ENCODE measurements at places on chromosomes 7 and 10.

DNA sequence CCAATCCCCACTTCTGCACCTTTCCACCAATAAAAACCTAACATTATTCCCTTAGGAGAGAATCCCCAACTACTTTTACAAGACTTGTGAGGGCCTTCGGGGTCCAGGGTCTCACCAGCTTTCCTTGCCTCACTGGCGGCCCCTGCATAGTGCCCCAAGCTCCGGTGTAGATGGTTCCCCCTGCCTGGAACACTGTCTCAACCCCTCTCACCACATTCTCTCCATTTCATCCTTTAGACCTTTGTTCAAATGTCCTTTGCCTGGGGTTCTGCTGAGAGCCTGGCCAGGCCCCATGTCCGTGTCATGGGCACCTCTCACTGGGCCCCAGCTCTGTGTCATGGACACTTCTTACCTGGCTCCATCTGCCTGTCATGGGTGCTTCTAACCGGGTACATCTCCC lies 64.5 kb upstream of the SORCS3 start:
- DNase-seq: no peak

- DNase-seq: no peak
Observed at GRCh38 chr7:117130262-117130661, 177.0 kb downstream of the ST7 start.

GRCh38 chr7:141433698-141434097 lies 117.5 kb upstream of the AGK start:
- no peak for DNase-seq

DNA sequence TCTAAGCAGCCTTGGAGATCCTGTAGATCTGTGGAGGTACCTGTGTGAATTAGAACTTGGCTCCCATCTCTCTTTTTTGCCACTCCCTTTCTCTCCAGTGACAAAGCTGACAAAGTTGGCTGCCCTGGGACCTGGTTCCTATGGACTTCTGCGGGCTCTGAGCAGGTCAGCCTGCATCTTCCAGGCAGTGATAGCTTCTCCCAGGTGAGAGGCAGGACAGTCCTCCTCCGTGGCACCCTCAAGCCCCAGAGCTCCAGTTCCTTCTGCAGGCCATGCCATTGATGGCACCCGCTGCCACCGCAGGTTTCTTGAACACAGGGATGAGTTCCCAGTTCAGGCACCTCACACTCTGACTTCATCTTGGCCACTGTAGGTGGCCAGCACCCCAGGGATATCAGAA lies 73.5 kb upstream of the GRB10 start:
- DNase-seq: no peak

GRCh38 chr10:97684866-97685394 lies 2.1 kb downstream of the AVPI1 start:
- no peak for DNase-seq

DNA sequence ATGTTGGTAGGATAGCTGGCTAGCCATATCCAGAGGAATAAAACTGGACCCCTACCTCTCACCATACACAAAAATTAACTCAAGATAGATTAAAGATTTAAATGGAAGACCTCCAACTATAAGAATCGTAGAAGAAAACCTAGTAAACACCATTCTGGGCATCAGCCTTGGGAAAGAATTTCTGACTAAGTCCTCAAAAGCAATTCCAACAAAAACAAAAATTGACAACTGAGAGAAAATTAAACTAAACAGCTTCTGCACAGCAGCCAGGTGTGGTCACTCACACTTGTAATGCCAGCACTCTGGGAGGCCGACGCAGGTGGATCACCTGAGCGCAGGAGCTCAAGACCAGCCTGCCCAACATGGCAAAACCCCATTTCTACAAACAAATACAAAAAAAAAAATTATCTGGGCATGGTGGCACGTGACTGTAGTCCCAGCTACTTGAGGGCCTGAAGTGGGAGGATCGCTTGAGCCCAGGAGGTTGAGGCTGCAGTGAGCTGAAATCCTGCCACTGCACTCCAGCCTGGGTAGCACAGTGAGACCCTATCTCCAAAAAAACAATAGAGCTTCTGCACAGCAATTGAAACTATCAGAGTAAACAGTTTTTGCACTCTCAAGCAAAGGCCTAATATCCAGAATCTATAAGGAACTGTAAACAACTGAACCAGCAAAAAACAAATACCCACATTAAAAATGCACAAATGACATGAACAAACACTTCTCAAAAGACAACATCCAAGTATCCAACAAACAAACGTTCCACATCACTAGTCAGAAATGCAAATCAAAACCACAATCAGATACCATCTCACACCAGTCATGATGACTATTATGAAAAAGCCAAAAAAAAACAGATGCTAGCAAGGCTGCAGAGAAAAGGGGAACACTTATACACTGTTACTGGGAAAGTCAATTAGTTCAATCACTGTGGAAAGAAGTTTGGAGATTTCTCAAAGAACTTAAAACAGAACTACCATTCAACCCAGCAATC lies 4.8 kb downstream of the CRPPA start:
- DNase-seq: no peak

GRCh38 chr10:49138361-49138891 lies 4.6 kb upstream of the FAM170B start:
- DNase-seq: no peak

GRCh38 chr7:151336027-151336708 lies 5.4 kb upstream of the NUB1 start:
- no peak for DNase-seq

GRCh38 chr7:44308596-44309270 lies 16.7 kb downstream of the CAMK2B start:
- no peak for DNase-seq

- DNase-seq: no peak
Observed at GRCh38 chr10:86402283-86402941, 35.8 kb upstream of the GRID1 start.

DNA sequence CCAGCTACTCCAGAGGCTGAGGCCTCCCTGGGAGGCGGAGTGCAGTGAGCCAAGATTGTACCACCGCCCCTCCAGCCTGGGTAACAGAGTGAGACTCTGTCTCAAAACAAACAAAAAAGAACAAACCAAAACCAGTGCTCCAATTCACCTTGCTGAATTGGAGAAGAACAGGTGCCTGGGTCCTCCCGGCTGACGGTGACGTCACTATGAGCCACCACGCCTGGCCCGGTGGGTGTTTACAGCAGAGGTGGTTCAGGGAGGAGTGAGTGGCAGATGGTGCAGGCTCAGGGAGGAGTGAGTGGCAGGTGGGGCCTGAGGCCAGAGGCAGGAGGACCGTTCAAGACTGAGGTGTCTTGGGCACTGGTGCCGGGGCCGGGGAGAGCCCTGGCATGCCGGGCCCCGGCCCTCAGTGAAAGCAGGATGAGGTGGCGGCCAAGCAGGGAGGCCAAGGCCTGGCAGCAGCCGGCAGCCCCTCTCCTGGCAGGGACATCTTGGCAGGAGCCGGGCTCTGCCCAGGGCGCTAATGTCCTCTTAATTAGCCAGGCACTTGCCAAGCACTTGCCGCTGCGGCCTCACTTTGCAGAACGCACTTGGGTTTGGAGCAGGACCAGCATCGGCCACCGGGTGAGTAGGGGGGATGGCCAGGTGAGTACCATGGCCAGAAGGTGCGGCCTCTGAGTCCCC lies 162.8 kb upstream of the TNRC18 start:
- DNase-seq: no peak

DNA sequence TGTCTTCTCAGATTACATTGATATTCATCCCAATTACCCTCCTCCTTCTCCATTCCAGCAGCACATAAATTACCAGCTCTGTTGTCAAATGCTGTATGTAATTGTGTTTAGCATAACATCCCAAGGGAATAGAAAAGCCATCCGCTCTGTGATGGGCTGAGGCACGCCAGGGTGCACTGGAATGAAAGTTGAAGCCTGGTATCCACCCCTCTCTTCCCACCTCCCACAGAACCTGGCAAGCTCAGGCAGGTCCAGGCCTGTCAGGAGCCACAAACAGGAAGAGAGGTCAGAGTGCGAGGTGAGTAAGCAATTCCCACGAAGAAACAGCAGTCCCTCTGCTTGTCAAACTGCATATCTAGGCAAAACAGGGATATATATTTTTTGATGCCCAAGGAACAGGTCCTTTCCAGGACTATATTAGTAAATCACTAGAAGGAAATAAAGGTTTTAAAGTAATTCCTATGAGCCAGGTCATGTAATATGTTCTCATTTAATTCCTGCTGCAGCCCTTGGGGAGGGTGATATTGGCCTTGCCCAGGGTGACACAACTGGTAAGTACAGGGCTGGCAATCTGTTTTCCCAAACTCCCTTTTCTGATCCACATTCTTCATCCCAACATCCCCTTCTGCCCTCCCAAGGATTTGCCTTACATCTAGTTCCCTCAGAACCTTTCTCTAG lies 155.6 kb upstream of the GHITM start:
- DNase-seq: no peak

DNA sequence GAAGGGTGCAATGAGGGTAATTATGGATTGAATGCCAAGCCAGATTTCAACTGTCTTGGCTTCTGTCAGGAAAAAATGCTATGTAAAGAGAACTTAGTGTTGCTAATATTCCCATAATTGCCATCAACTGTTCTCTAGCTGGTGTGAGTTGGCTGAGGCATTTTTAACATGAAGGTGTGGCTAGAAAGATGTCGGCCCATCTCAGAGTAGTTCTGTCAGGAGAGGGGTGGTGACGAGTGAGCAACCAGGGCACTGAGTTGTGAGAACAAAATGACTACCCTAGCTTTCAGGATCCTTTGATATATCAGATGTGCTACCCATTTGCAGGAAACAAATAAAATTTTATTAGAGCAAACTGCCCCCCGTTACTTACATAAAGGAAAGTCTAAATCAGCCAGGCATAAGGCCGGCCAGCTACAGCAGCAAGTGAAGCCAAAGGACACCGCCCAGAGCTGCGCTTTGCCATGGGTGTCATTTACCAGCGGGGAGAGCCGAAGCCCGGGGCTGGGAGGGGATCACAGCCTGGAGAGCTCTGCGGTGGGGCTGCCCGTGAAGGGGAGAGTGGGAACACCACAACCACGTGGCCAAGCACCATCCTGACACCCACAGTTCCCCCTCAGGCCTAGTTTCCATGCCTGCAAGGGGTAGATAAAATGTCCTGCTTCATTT lies 141.4 kb downstream of the ICA1 start:
- no peak for DNase-seq

GRCh38 chr10:131760416-131761166 lies 140.2 kb upstream of the PPP2R2D start:
- DNase-seq: no peak

DNA sequence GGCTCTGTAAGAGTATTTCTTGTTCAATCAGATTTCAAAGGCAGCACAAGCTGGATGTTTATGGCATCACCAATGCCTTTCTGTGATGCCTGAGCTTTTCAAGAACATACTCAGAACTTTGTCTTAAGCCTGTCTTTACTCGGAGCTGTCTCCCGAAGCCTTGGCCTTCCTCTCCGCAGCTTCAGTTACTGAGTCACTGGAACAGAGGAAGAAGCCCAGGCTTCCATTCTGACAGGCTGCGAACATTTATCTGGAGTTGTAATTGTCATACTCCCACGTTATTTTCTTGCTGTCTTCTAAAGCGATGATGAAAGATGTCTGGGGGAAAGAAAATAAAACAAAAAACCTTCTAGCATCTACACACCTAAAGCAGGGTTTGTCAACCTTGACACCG lies 43.9 kb downstream of the GRK5 start:
- DNase-seq: no peak

GRCh38 chr7:90738249-90738648 lies 142.1 kb downstream of the CDK14 start:
- no peak for DNase-seq

DNA sequence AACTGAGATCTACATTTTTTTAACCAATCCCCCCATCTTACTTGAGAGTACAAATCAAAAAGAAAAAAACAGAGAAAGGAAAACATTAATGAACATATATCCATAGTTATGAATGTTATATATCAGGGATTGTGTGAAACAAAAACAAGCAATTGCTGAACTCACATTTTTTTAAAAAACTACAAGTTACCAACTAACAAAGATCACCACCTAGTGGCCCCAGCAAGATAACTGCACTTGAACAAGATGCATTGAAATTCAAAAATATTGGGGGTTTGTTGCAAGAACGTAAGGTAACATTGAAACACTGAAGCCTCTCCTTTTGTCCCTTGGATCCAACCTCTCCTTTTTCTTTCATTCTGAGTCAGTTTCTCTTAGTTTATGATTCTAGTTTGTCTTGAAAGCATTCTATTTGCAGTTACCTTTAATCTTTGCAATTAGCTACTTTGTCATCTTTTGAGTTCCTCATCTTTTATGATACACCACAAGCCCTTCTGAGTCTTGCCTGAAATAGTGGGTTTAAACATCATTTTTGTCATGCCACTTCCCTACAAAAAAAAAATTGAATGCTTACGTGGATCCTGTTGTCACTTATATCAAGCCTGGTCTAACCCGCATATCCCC lies 87.3 kb upstream of the TES start:
- peak; percentile 22 for DNase-seq

- no peak for DNase-seq
Observed at GRCh38 chr7:44327981-44328380, 2.6 kb upstream of the CAMK2B start.

GRCh38 chr10:75836064-75836463 lies 404.6 kb downstream of the LRMDA start:
- DNase-seq: no peak

DNA sequence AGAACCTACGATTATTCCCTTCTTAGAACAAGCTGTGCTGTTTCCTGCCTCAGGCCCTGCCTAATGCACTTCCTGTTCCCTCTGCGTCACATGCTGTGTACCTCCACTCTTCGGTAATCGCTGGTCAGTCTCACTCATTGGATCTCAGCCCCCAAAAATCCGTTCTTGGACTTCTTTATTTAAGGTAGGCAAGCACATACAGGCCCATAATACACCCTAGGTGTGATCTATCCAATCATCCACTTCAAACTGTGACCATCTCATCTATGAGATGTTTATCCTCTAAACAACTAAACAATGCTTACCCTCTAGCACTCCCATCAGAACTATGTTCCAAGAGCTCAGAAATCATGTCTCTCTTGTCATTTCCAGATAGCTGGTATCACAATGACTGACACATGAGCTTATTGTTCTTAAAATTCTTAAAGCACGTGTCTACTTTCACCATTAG lies 83.9 kb downstream of the CADPS2 start:
- DNase-seq: no peak

DNA sequence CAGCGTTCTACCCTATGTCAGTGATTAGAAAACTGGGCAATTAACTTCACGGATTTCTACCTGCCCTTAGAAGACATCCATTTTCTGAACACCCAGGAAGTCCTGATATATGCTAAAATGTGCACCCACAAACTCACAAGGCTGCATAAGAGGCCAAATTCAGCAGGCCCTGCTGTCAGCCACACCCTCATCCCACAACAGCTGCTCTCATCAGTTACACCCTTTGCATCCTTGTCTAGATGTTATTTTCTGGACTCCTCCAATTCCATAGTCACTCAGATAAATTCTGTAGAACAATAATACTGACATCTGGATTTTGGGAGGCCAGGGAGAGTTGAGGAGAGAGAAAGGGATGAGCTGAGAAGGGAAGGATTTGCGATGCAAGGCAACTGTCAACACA lies 208.9 kb downstream of the TAX1BP1 start:
- DNase-seq: no peak
